H54 (cell line): ENCODE measurements at places on chromosomes 12 and 14.

- DNase-seq = no peak
Measured at GRCh38 chr12:104462931-104463339, 6.2 kb downstream of the CHST11 start.

DNA sequence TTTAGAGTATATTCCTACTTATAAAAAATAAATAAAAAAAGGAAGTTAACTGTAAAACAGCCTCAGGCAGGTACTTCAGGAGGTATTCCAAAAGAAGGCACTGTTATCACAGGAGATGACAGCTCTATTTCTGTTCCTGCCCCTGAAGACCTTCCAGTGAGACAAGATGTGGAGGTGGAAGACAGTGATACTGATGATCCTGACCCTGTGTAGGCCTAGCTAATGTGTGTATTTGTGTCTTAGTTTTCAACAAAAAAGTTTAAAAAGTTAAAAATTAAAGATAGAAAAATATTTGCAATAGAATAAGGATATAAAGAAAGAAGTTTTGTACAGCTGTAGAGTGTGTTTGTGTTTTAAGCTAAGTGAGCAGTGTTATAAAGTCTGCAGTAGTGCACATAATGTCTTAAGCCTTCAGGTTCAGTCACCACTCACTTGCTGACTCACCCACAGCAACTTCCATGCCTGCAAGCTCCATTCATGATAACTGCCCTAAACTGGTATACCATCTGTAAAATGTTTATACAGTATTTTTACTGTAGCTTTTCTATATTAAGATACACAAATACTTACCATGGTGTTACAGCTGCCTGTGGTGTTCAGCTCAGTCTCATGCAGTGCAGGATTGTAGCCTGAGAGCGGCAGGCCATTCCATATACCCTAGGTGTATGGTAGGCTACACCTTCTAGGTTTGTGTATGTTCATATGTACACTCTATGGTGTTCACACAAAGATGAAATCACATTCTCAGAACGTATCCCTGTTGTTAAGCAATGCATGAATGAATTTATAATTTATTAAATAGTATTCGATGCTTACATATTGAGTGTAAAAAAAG, 121.1 kb downstream of the ANO6 start:
- no peak for DNase-seq

DNA sequence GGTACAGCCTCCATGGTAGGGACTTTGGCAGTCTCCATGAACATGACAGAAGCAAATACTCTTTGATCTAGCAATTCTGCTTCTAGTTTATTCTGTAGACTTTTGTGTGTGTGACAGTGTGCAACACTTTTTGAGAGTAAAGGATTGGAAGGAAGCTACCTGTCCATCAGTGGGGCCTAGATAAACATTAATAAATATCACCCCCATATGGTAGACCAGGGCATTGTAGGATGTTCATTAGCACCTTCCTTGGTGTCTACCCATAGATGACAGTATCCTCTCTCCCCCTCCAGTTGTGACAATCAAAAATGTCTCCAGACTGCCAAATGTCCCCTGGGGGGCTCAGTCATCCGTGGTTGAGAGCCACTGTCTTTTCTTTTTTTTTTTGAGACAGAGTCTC, 10.8 kb downstream of the SNRNP35 start:
- DNase-seq = no peak

DNA sequence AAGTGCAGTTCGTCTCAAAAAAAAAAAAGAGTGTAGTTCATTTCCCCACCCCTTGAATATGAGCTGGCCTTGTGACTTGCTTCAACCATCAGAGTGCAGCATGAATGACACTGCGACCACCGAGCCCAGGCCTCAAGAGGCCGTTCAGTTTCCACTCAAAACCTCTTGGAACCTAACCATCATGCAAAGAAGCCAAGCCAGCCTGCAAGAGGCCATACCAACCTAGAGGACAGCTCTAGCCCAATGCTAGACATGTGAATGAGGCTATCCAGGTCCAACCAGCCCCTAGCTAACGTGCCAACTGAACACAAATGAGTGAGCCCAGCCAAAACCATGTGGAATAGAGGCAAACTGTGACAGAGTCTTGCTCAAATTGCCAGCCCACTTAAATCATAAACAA, 29.7 kb downstream of the R3HDM2 start:
- DNase-seq = no peak

- no peak for DNase-seq
Measured at GRCh38 chr12:103772367-103773108, 68.5 kb downstream of the NT5DC3 start.

- no peak for DNase-seq
Measured at GRCh38 chr12:127396734-127397133, 870.2 kb upstream of the TMEM132C start.

DNA sequence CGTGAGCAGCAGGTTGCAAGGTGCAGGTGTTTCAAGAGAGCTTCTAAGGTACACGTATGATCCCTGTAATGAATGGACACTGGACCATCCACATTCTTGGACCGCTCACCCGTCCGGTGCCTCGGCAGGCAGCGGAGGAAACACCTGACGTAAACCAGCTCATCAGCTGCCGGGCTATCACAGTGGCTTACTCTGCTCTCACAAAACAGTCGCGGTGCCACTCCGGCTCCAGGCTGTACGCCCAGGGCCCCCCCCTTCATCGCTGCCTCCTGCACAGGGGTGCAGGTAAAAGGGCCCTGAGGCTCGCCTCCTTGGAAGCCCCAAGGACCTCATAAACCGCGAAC, 436 bp downstream of the VPS33A start:
- DNase-seq = peak; percentile 42

DNA sequence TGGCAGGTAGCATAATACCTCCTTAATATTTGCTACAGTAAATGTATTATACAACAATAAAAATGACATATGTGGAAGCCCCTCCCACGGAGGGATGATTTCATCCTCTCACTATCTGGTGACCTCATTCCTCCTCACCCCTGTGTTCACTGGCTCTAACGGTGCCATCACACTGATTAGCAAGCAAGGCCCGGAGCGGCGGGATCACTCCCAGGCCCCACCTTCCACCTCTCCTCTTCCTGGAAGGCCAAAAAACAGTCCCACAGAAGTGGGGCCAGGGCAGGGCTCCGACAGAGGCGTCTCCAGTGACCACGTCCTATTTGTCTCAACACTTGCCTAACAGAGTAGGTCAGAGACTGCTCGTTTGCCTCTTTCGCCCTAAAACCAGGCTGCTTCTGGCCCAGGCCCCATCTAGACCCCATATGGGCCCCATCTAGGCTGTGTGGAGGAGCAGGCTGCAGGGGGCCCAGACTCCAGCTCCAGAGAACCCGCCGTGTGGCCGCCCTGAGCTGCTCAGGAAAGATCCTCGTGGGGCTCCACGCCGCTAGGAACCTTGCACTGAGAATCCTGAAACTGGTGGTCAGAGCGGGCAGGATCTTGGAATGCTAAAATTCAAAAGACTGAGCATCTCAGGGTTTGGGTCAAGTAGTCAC, 3.7 kb downstream of the SELPLG start:
- no peak for DNase-seq

- DNase-seq = no peak
Measured at GRCh38 chr14:89624500-89625156, 207.6 kb upstream of the FOXN3 start.

GRCh38 chr12:52006726-52007157, at the start of gene TAMALIN:
TAMALIN (plus strand) TSS chr12:52006946; CDS start chr12:52007020, 74 bp downstream.
- no peak for DNase-seq

- no peak for DNase-seq
Measured at GRCh38 chr12:132160016-132160415, 15.8 kb downstream of the NOC4L start.

DNA sequence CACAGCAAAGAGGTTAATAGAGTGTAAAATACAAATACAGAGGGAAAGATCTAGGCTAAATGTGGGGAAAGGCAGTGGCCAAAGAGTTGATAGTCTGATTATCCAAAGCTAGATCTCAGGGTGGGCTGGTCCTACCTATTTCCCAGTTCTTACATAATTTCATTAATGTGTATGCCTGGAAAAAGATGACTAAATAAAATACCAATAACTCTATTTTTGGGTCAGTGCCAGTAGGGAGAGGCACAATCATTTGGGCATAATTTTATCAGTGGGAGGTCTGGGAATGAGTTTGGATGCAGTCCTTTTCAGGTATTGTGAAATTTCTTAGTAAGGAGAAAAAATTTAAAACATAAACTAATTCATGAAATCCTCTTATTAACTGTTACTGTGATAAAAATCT, 30.6 kb upstream of the CLEC14A start:
- DNase-seq = no peak

GRCh38 chr12:226401-226800, 12.4 kb upstream of the SLC6A12 start:
- DNase-seq = no peak

- DNase-seq = no peak
Measured at GRCh38 chr14:61513986-61514830, 181.1 kb upstream of the HIF1A start.

- DNase-seq = no peak
Measured at GRCh38 chr14:104558231-104559027, 21.1 kb upstream of the C14orf180 start.

DNA sequence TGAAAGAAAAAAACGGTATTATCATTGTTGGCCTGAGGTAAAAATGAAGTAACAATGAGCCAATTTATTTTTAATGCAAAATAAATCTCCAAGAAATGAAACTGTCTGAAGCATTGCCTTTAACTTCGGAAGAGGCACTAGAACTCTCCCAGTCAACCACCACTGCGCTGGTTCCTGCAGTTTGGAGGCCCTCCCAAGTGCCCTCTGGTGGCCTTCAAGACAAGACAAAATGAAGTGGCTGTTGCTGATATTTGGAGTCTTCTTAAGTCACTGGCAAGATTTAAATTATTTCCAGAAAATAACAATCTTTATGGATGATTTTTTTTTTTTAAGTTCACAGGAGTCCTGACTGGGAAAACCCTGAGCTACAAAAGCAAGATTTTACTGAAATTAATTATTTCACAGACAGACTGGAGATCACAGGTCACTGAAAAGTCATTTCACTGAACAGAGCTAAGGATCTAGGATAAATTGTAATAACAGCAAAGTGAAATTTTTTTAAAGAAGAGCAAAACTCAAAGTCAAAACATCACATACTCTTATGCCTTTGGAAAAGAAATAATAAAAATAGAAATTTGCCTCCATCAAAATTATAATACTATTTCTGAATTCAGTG, 58.2 kb downstream of the DICER1 start:
- peak; percentile 8 for DNase-seq

DNA sequence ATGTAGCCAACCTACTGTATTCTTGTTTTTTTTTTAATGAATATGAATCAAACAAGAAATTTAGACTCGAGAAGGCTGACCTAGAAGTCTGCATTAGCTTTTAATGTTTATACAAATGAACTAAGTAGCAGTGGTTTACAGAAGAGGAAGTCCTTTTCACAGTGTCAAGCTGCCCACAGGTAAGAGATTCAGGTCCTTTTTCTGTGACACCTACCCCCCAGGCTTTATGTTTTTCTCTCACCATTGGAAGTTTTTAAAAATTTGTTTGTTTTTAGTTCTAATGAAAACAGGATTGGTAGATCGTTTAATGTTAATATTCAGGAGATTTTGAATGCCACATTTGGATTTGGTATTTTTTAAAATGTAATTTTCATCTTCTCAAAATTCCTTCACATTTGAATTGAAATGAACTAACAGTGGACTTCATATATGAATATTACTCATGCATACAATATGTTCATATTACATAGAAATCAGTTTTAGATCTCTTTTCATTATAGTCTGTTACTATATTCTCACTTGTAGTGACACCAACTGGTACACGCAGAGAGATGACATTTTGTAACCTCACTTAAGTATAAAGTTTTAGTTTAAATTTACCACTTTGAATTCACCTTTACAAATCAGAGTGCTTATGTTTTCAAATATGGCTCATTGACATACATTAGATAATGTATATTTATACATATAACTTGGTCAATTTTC, 29.7 kb downstream of the ATF7IP start:
- no peak for DNase-seq

DNA sequence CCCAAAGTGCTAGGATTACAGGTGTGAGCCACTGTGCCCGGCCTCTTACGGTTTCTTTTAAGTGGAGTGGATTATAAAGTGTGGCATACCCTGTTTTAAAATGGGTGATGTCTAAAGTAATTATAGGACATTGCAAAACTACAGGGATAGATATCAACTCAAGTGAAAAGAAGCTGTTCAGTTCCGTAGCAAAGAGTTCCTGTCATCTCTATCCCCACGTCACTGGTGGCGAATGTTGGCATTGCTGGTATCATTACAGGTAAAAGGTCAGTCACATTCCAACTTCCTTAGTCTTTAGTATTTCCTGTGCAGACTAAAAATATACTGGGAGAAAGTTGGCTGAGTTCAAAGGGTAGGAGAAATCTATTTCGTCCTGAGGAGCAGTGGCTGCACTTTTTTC, 95.6 kb upstream of the SLC38A2 start:
- no peak for DNase-seq

GRCh38 chr14:74459289-74459946, 33.4 kb upstream of the SYNDIG1L start:
- peak; percentile 65 for DNase-seq

DNA sequence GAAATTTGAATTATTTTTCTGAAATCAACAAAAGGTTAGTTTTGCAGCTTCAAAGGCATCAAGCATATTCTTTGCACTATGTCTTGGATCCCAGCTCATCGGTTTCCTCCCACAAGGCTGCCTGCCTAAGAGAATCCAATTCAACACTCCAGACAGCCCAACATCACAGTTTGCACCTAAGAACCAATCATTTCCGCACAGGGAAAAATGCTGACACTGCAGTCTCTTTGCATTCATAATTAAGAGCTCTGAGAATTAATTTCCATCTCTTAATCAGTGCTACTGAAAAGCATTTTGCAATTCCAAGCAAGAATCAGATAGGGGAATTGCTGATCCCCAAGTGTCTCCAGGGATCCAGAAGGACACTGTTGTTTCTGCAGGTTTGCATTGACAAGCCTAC, 175.9 kb downstream of the PIWIL1 start:
- no peak for DNase-seq

- DNase-seq = no peak
Measured at GRCh38 chr12:124514145-124514995, 53.0 kb downstream of the NCOR2 start.

DNA sequence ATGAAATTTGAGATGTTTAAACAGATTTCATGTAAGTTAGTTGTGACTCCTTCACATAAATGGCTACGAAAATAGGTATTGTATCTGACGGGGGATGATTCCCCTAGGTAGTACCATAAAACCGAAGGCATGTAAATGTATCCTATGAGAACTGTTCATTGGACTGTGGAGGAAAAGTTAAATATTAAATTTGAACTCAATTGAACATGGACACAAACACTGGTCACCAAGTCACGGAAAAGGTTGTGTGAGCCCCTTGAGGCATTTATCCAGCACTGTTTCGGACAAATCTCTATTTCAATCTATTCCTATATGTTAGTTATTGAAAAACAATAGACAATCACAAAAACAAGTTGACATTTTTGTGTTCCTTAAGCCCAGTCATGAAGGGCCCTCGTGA, 1014.3 kb upstream of the NOVA1 start:
- no peak for DNase-seq

DNA sequence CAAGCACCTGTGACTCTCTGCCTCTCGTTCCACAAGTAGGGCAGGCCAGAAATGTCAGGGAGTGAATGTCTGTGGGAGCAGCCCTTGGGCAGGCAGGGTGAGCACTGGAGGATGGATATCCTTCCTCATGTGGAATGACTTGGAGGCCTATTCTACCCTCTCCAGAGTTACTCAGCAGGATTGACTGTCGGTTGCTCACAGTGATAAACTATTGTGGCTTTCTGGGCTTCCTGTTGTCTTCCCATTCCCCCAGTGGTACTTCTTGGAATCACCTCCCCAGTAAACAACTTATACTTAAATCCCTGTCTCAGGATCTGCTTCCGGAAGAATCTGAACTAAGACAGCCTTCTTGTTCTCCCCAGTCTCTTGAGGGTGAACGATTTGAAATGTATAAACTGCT, 79.6 kb upstream of the MANSC4 start:
- no peak for DNase-seq
